Activated CD4-positive, alpha-beta T cell treated with anti-CD3 and anti-CD28 coated beads, Interleukin-2, Interleukin-4, amounts not matched to agents 100 ng/mL and 50 ng/mL, durations not matched to agents 16 hours and 8 hours (primary cell): ENCODE measurements at places on chromosomes 11 and 22.

- DNase-seq, result no peak
Measured at GRCh38 chr22:46833228-46833627, 70.8 kb downstream of the TBC1D22A start.

DNA sequence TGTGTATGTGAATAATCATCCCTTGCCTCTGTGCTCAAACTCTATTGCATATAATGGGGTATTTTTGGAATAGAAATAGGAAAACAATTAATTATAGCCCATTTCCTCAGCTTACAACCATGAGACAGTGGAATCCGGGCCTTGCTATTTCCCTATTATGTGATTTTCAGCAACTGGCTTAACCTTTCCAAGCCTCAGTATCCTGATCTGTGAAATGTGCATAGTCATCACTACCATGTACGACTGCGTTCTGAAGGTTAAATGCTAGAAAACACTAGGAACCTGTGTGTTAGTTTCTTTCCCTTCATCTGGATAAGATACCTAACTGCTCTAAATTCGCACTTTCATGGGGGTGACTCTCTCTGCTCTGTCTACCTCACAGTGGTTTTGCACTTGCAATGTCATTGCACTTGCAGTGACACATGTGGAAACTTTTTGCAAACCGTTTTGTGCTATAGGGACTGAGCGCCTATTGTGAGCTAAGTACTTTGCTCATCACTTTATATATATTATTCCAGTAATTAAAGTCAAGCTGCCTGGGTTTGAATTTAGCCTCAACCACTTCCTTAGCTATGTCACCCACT lies 48.3 kb downstream of the IRAG1 start:
- DNase-seq, result no peak

DNA sequence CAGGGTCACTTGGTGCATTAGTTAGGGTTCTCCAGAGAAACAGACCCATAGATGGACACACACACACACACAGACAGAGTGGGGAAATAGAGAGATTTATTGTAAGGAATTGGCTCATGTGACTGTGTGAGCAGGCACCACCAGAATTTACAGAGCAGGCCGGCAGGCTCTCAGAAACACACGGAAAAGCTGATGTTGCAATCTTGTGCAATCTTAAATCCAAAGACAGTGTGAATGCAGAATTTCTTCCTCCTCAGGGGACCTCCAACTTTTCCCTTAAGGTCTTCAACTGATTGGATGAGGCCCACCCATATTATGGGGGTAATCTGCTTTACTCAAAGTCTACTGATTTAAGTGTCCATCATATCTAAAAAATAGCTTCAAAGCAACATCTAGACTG lies 49.8 kb downstream of the APIP start:
- DNase-seq, result no peak

DNA sequence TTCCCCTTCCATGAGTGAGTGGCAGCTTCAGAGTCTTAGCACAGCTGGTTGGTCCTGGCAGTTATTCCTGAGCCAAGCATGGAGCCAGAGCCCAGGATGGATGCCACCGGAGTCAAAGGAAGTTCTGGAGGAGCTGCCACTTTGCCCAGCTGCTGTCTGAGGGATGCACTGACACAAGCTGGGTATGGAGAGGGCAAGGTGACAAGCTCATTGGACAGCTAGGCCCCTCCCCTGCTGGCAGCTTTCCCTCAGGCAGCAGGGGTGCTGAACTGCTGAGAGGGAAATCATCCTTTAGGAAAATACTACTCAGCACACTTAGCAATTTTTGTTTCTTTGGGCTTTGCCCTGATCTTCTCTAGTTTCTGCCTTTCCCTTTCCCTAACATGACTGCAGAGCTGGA lies 99.3 kb upstream of the SESN3 start:
- no peak for DNase-seq

- no peak for DNase-seq
Measured at GRCh38 chr11:117319214-117319840, 3.3 kb upstream of the BACE1 start.

DNA sequence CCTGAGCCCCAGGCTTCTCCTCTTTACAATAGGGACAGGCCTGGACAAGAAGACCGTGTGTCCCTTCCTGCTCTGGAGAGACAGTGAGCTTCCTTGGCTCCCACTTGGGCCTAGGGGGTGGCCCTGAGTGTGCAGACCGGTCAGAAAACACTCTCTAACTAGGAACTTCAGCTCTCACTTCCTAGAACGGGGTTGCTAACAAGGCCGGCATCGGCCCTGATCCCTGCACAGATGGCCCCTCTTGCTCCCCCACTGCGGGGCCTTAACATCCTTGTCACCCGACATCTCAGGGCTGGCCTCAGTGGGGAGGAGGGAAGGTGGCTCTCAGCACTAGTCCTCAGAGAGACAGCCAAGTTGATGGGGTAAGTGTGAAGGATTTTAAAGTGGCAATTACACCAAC lies 406.9 kb downstream of the CTTN start:
- no peak for DNase-seq

DNA sequence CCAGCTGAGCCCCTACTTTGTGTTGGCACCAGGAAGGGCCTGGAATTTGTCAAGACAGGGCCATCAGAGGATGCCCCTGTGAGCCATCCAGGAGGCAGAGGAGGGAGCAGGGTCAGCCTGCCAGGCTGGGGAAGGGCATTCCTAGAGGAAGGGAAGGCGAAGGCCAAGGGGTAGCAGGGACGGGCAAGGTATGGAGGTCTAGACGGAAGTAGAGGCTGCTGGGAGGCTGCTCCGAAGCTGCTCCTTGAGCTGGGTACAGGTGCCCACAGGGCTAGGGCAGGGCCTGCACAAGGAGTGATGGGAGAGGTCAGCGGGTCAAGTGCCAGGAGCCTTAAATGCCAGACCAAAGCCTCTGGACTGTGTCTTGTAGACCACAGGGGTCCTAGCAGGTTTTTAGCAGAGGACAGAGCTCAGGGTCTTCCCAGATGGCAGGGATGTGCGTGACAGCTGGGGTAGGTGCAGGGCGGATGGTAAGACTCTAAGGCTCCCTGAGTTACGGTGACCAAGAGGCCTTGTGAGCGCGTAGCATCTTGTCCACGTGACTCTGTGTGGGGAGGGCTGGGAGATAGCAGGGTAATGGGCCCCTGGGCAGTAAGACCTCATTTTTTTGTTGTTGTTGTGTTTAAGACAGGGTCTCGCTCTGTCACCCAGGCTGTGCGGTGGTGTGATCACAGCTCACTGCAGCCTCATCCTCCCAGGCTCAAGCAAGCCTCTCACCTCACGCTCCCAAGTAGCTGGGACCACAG lies 31.7 kb upstream of the CSNK1E start:
- DNase-seq, result no peak

DNA sequence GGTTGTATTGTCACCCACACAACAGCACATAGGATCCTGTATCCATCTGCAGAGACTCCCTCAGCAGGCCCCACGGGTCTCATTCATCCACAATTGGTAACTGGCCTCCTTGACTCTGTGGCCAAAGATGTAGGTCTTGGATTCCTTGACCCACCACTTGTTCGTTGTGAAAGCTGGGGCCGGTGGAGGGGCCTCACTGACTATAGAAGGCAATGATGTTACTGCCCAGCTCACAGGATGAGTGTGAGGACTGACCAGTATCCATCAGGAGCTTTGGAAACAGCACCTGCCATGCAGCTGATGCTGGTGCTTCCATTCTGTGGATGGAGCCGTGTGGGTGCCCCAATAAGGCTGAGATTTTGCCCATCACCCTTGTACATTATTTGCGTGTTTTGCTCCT lies 615.7 kb downstream of the BRD1 start:
- DNase-seq, result no peak
